Cardiac muscle cell (in vitro differentiated cells and primary cell): ENCODE measurements at places on chromosomes 11 and 22. TPM values are rescaled to one million over a fixed set of nuclear protein-coding genes. Genes with fewer than 3 reads are reported as not detected.

GRCh38 chr11:125874556-125875124, 12.8 kb upstream of the HYLS1 start:
- H3K27ac ChIP-seq, result no peak overlapping the region
- DNase-seq, result peak; percentile 79
- H3K4me1 ChIP-seq, result no peaks in the 10 kb centered on the region
- no peaks in the 10 kb centered on the region for H3K36me3 ChIP-seq

GRCh38 chr11:102429226-102429625, 23.3 kb downstream of the TMEM123 start:
- H3K27ac ChIP-seq, result no peak overlapping the region
- H3K4me3 ChIP-seq, result no peak overlapping the region
- no peak for DNase-seq
- H3K4me1 ChIP-seq, result no peaks in the 10 kb centered on the region
- no peaks in the 10 kb centered on the region for H3K36me3 ChIP-seq
- no peaks in the 10 kb centered on the region for H3K27me3 ChIP-seq

The SAA4 gene
- total RNA-seq, result not detected in 2 replicates

- no peaks in the 10 kb centered on the region for H3K27me3 ChIP-seq
- DNase-seq, result no peak
- H3K4me1 ChIP-seq, result peaks cover 29% of the 10 kb centered on the region
- H3K4me3 ChIP-seq, result no peak overlapping the region
- H3K36me3 ChIP-seq, result no peaks in the 10 kb centered on the region
Observed at GRCh38 chr11:13134886-13135285, 125.8 kb downstream of the RASSF10 start.

- no peaks in the 10 kb centered on the region for H3K27me3 ChIP-seq
- H3K36me3 ChIP-seq, result no peaks in the 10 kb centered on the region
- DNase-seq, result no peak
- H3K27ac ChIP-seq, result no peak overlapping the region
- H3K4me1 ChIP-seq, result no peaks in the 10 kb centered on the region
- no peak overlapping the region for H3K4me3 ChIP-seq
Observed at GRCh38 chr11:102886999-102887398, 12.2 kb upstream of the MMP12 start.
